Left ventricle myocardium inferior (tissue), 1 donor: ENCODE measurements at places on chromosomes 7 and 10.

- peak; percentile 47 for DNase-seq
These were observed 67.7 kb downstream of the TACR2 start for GRCh38 chr10:69348816-69349541.

DNA sequence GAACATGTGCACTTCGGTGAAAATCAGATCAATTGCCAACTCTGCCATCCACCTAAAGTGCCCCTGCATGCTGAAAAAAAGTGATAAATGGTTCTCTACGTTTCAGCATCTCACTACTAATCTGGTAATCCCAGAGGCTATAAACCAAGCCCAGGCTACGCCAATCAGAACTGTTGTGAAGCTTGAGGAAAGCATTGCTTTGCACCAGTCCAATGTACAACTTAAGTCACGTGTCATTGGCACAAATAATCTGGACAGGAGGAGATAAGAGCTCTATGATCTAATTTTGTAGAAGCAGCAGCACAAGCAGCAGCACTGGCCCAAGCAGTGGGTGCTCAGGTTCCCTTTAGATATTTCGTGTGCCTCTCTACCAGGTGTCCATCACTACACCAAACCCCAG is 4.4 kb upstream of the EGR2 start:
- no peak for DNase-seq

- no peak for DNase-seq
These were observed 689.4 kb downstream of the PARD3 start for GRCh38 chr10:34125702-34126101.

- DNase-seq: no peak
These were observed 311.3 kb upstream of the ZMIZ1 start for GRCh38 chr10:78757344-78757925.

GRCh38 chr7:54709283-54709682 is 49.7 kb downstream of the SEC61G start:
- DNase-seq: no peak

- DNase-seq: no peak
These were observed 26.8 kb upstream of the C7orf33 start for GRCh38 chr7:148563583-148564274.

DNA sequence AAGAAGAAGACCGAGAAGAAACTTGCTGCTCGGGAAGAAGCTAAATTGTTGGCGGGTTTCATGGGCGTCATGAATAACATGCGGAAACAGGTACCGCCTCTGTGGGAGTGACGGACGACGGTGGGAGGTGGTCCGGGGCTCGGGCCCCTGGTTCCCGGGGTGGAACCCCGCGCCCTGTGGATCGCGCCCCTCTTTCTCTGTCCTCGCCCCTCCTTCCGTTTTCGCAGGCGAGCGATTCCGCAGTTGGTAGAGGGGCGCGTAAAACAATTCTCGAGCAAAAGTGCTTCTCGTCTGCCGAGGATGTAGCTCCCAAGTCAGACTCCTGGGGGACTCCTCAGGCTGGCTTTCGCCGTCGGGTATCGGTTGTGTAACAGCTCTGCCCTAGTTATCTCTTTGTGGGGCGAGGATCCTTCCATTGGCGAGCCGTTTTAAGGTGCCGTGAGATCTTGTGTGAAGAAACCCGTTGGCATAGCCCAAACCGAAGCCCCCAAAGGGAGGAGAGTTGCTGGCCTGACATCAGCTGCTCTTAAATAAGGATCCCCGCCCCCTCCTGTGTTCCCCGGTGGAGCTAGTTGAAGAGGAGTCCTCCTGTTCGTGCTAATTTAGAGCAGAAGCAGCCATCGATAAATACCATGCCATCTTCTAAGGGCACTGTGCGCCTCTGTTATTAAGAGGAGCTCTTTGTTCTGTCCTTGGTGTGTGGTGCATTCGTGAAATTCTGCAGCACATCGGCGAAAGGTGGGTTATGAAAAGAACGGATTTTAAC is 655 bp downstream of the KLHL7 start:
- peak; percentile 26 for DNase-seq

DNA sequence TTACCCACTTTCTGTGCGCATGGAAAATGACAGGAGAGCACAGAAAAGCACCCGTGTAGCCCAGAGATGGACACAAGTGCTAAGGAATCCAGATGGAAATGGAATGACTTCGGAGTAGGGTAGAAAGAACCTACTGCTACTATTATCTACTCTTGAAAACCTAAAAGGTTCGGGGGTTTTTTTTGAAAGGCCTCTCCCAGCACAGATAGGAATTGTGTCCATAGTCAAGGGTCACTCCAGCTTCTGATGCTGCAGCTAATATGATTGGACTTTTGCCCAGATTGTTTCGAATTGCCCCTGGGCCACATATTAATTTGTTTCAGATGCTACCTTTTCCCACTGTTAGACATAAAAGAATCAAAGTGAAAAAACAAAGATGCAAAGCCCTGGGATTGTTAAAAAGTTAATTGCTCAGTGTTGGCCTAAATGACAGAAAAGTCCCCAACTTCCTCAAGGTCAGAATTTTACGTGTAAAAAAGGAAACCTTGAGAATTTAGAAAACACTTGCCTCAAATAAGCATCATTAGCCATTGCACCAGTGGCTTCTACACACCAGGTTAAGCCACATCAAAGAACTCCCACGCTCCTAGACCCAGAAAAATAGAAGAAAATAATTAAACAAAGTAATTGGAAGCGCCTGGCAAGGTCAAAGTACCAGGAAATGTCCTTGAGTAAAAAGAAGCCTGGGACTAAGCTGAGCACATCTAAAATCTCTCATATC is 40.8 kb upstream of the INSIG1 start:
- DNase-seq: no peak
